Osteoblast (primary cell): ENCODE measurements at places on chromosomes 2 and 18. TPM values are rescaled to one million over a fixed set of nuclear protein-coding genes. Genes with fewer than 3 reads are reported as not detected.

CYP27C1 gene
- total RNA-seq = 2.2 and 2.4 TPM in 2 replicates

DPP4 gene
- 192 and 256 TPM in 2 replicates for total RNA-seq

FOXD4L1 gene
- total RNA-seq = under 0.01 and 0.29 TPM in 2 replicates

HOXD1 gene
- total RNA-seq = not detected in 2 replicates

GPR75 gene
- 1.8 and 2.2 TPM in 2 replicates for total RNA-seq

TCF7L1 gene
- 2.5 and 2.7 TPM in 2 replicates for total RNA-seq

IL36A gene
- not detected in 2 replicates for total RNA-seq

VWC2L gene
- total RNA-seq = not detected in 2 replicates

SULT1C4 gene
- not detected in 2 replicates for total RNA-seq

TRIM43 gene
- total RNA-seq = not detected in 2 replicates

SLC66A2 gene
- 31.8 and 35.8 TPM in 2 replicates for total RNA-seq

ZNG1B gene
- 25.6 and 26.4 TPM in 2 replicates for total RNA-seq

YES1 gene
- 97.5 and 99.5 TPM in 2 replicates for total RNA-seq

MC4R gene
- total RNA-seq = under 0.01 TPM in 1 of 2 replicates, not detected in the other

SOCS6 gene
- 33.6 and 38.7 TPM in 2 replicates for total RNA-seq

THOC1 gene
- 43.1 and 52.5 TPM in 2 replicates for total RNA-seq

IL36G gene
- not detected in 2 replicates for total RNA-seq

IL1F10 gene
- not detected in 2 replicates for total RNA-seq

LRRC30 gene
- not detected in 2 replicates for total RNA-seq

TNFRSF11A gene
- total RNA-seq = under 0.01 TPM in 2 replicates

FOXI3 gene
- not detected in 2 replicates for total RNA-seq

VIL1 gene
- total RNA-seq = under 0.01 TPM in 1 of 2 replicates, not detected in the other

EVX2 gene
- total RNA-seq = under 0.01 TPM in 1 of 2 replicates, not detected in the other

RGPD3 gene
- 0.36 and 0.59 TPM in 2 replicates for total RNA-seq

ZNF521 gene
- total RNA-seq = 27.5 and 33.6 TPM in 2 replicates

TMEM87B gene
- 33.7 and 38.9 TPM in 2 replicates for total RNA-seq

TUBA3E gene
- total RNA-seq = not detected in 2 replicates

LYPD6 gene
- total RNA-seq = under 0.01 and 0.59 TPM in 2 replicates

PHOSPHO2 gene
- 3.6 and 5.0 TPM in 2 replicates for total RNA-seq

SPDYA gene
- total RNA-seq = 0.59 and 0.72 TPM in 2 replicates

GALNT3 gene
- 11.2 and 12.7 TPM in 2 replicates for total RNA-seq

GKN2 gene
- total RNA-seq = not detected in 2 replicates

C2orf81 gene
- total RNA-seq = 0.72 and 1.5 TPM in 2 replicates

UBE2F gene
- 39.8 and 45.1 TPM in 2 replicates for total RNA-seq

CAD gene
- 28.6 and 30.8 TPM in 2 replicates for total RNA-seq

CD8B gene
- not detected in 2 replicates for total RNA-seq

IL36RN gene
- not detected in 2 replicates for total RNA-seq

TNFAIP6 gene
- total RNA-seq = 43.1 and 61.6 TPM in 2 replicates

MYL1 gene
- total RNA-seq = not detected in 2 replicates

KCNK3 gene
- not detected in 2 replicates for total RNA-seq

REG3A gene
- total RNA-seq = not detected in 2 replicates

PMAIP1 gene
- total RNA-seq = 3.5 and 4.0 TPM in 2 replicates

FAM237A gene
- not detected in 2 replicates for total RNA-seq

TMEM169 gene
- total RNA-seq = 0.36 and 0.88 TPM in 2 replicates

FBLN7 gene
- total RNA-seq = 5.3 and 5.8 TPM in 2 replicates

CNTNAP5 gene
- total RNA-seq = not detected in 2 replicates
